ENCODE measurements at places on chromosomes 7 and 10. TPM values are rescaled to one million over a fixed set of nuclear protein-coding genes. Genes with fewer than 3 reads are reported as not detected.

The NKX6-2 gene
- total RNA-seq: not detected

The STEAP4 gene
- not detected for total RNA-seq

The NUDT13 gene
- total RNA-seq: 7.1 TPM

The SEMA3D gene
- 0.84 TPM for total RNA-seq

The PALD1 gene
- 10.3 TPM for total RNA-seq

The BEND7 gene
- total RNA-seq: 24.6 TPM

The TMEM184A gene
- total RNA-seq: 16.5 TPM

- DNase-seq: no peak
These were observed 289.4 kb upstream of the LRRN3 start for GRCh38 chr7:110801502-110801901.

DNA sequence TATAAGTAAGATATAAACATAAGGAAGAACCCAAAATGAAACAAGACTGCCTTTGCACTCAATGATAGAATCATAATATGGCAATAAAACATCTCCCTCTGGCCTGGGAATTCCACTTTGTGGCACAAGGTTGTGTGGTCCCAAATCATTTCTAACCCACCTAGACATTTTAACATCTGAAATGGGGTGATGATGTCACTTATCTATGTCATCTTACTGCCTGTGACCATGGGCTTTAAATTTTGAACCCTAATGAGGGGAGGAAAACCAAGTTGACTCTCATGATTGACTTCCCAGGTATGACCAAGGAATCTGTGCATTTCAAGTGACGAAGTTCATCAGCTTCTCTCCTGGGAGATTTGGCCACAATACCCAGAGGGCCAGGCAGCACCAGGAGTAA, 24.5 kb upstream of the ACSM6 start:
- DNase-seq: no peak

DNA sequence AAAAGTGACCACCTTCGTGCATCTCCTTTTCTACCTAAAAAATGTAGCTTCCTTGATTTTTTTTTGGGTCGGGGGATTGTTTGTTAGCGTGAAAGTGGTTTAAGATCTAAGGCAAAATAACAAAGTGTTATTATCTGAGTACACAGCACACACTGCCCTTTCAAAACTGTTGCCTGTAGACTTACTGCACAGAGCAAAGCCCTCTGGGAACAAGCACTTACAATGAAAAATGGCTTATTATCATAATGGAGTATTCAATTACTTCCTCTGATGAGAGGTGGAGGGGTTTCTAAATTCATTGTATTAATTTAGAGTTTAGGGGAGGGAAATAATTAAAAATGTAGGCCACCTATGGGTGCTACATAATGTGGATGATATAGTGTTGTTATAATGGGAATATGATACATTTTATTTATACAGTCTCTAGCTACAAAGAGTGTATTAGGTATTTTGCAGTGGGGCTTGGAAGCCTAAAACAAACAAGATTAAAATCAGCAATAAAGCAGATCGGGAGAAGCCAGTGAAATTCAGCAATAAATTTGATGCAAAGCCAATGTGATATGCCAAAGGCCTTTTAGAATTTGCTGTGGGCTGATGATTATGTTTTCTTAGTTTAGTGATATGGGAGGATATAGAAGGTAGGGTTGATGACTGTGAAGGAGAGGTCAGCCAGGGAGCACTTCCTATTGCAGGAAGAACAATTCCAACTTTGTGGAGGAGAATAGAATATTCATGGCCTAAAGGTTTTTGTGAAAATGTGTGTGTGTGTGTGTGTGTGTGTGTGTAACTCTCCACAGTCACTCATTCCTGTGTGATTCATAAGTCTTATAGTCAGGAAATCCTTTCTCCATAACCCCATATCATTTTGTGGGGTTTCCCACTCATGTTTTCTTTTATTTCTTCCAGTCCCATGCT, 17.7 kb upstream of the EXOC4 start:
- no peak for DNase-seq

DNA sequence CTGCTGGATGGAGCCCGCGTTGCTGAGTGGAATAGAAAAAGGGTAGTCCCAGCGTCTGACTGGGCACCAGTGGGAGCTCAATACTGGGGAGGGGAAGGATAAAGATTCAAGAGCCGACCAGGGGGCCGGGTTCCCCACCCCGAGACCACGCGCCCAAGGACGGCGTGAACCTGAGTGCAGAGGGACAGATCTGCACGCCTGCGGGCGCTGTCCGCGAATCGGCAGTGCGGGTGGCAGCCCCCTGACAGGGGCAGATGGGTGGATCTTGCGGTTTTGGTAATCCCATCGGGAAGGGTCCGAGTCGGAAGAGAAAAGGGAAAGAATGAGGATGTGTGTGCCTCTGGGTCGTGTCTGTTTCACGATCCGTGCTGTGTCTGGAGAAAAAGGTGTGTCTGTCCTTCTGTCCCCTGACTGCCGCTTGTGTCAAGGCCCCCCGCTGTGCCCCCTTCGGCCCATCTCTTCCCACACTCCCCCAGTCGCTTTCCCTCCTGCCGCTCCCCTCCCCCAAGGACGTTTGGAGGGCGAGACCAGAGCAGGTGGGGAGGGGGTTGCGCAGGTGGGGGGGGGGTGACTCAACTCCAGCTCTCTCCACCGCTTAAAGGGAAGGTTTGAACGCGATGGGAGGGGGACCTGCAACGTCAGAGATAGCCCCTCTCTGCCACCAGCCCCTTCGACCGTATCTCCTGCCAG, 734 bp upstream of the VGF start:
- no peak for DNase-seq

DNA sequence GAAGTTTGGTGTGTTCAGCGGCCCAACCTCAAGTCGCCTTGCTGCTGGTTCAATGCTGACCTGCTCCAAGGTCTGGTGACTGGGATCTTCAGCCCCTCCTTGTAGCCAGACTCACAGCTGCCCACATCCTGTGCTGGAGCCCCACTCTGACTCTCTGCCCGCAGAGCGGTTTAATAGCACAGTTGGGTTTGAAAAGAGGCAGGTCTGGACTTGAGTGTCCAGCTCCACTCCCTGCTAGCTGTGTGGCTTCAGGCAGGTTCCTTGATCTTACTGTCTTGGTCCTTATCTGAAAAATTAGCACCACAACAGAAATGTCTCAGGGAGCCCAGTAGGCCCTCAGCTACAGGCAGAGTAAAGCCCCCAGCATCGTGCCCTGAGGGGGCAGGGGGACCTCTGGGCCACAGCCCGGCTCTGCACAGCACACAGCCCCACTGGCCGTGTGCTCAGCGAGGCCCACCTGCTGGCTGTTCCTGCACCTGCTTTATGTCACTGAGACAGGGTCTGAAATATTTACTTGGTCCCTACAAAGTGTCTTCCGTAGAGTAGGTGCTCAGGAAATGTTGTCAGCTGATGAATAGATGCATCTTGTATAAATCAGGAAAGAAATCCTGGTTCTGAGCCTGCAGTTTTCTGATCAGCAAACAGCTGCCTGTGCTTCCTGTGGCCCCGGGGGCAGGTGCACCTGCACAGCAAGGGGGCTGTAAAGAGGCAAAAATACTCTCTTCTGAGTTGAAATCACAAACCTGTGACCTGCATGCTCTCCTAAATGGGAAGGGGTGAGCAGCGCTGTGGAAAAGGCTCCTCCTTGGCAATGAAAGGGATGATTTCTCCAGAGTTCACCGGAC, 155.5 kb downstream of the SVIL start:
- no peak for DNase-seq

- no peak for DNase-seq
These were observed 20.0 kb downstream of the KCNK18 start for GRCh38 chr10:117217196-117217761.

GRCh38 chr7:14836571-14837189, 65.9 kb downstream of the DGKB start:
- no peak for DNase-seq

DNA sequence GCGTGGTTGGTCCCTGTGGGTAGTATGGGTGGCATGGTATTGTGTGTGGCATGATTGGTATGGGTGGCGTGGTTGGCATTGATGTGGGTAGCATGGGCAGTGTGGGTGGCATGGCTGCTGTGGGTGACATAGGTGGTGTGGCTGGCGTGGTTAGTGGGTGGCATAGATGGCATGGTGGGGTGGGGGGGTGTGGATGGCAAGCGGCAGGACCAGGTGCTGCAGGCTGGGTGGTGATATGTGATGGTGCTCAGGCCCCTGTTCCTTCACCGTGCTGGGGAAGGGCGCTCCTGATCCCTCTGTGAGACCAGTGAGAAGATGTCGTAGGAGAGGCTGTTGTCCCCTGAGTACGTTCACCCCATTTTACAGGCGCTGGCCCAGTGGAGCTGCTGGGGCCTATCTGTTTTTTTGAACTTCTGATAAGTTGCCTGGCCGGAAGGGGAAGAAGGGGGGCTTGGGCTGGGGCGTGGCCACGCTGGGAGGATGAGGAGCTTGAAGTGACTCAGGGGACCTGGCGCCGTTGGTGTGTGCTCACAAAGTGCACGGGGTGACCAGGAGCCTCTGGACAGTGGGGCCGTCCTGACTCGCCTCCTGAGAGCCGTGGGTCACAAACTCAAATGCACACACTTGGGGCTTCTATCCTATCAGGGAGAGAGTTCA, 17.5 kb downstream of the INPP5A start:
- DNase-seq: no peak

DNA sequence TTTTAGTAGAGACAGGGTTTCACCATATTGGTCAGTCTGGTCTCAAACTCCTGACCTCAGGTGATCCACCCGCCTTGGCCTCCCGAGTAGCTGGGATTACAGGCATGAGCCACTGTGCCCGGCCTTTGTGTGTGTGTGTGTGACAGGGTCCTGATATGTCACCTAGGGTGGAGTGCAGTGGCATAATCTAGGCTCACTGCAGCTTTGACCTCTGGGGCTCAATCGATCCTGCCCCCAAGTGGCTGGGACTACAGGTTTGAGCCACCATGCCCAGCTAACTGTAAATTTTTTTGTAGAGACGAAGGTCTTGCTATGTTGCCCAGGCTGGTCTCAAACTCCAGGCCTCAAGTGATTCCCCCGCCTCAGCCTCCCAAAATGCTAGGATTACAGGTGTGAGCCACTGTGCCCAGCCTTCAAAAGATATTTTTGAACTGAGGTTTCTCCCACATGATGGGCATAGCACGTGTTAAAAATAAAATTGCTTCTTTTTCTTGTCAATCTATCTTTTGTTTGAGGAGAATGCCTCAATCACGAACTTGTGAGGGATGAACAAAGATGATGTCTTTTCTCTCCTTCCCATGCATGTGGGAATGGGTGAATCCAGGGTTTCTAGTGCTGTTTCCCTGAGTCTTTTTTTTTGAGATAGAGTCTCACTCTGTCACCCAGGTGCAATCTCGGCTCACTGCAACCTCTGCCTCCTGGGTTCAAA, 30.8 kb upstream of the PSAP start:
- no peak for DNase-seq

GRCh38 chr7:20153999-20154398, 63.2 kb downstream of the MACC1 start:
- no peak for DNase-seq

- no peak for DNase-seq
These were observed 135.7 kb downstream of the PKD1L1 start for GRCh38 chr7:47812429-47813136.

DNA sequence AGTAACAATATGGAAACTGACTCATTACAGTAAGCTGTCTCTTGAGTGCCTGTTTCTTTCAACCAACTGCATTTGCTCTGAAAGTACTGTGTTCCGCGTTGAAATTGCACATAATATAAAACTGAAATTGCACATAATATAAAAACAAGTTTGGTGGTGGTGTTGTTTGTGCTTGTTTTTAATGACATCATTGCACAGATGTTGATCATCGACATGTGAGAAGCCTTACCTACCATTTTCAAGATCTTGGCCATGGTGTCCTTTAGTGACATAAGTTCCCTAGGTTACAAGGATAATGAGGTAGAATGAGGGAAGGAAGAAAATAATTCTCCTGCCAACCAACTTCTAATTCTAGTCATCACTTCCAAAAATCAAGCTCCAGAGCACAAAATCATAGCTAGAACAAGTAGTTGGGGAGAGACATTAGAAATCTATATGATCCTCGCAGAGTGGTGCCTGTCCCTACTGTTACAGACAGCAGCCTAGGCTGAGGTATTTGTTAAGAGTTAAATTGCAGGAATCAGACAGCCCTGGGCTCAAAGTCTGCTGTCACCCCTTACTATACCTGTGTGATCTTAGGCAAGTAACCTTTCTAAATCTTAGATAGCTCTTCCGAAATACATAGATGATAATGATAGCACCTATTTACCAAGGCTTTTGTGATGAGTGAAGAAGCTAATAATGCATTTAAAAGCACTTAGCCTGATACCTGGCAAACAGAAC, 29.3 kb downstream of the DOCK4 start:
- DNase-seq: no peak

DNA sequence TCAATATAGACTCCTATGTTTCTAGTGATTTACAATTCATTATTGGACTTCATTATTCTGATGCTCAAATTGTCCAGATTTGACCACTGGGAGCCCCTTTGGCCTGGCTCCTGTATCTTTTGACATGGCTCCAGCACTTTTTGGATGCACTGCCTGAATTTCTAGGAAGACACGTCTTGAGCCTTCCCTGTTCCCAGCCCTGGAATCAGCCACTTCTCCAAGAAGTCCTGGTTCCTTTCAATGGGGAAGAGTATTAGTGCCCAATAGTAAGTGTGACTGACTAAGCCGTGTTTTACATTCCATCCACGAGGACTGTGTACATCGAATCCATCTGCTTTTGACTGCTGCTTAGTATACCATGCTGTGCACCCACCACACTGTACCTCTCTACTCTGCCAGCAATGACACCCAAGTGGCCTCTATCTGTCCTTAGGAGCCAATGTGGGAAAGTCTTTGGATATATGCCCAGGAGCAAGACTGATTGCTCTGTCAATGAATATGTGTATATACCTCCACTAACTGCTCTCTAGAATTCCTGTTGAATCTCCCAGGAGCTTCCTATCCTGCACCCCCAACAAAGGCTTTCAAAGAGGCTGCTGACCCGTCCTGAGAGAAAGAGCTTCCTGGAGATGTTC, 23.2 kb upstream of the NPFFR1 start:
- no peak for DNase-seq

- no peak for DNase-seq
These were observed 418.9 kb downstream of the ZNF716 start for GRCh38 chr7:57868771-57869483.

DNA sequence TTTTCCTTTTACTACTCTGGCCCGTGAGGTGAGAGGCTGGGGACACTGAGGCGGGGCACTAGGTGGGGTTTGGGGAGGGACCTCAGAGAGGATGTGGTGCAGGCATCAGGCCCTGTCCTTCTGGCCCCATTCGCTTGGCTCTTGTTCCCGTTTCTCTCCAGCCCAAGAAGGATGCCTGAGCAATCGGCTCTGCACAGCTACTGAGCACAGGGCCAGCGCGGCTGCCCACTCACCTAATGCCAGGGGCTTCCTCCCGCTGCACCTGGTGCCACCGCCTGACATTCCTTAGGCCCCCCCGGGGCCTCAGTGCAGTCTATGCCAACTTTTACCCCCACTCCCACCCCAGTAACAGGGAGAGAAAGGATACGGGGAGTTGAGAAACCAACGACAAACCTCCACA, 12.5 kb downstream of the EMX2 start:
- DNase-seq: no peak

DNA sequence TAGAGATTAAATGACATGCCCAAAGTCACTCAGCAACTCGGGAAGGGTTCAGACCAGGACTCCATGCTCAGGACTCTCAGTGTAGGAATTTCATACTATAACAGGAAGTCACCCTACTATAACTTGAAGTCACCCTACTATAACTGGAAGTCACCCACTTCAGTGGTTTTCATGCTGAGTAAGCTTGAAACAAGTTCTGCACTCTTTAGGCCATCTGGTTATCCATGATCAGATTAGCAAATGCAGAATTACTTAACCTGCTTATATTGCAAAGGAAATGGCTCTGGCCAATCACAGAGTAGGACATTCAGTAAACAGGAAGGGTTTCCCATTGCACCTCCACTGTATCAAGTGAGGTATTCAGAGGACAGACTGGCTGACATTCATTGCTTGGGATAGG, 1240.4 kb downstream of the GATA3 start:
- no peak for DNase-seq

Data from Caco-2 (cell line).